ENCODE measurements at places on chromosomes 16 and 17.
A peak's percentile ranks its signal among the peaks of the same experiment; 100 is the strongest.

DNA sequence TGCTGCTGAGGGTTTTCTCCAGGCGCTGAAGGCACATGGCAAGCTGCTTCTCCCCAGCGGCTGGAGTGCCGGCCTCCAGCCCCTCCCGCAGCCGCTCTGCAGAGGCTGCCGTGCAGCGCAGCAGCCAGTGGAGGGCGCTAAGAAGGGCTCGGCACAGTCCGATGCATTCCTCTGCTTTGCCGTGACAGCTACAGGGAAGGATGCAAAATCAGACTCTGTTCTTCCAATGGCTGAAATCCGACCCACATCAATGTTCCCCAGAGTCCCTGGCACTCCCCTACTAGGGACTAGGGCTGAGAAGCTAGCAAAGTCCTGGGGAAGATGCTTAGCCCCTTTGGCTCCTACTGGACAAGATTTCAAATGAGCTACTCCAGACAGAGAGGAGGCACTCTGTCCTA, 19.0 kb downstream of the MED24 start:
- peak; percentile 23 for DNase-seq

GRCh38 chr17:77476931-77477805, 336.4 kb downstream of the SEC14L1 start:
- peak; percentile 97 for DNase-seq

DNA sequence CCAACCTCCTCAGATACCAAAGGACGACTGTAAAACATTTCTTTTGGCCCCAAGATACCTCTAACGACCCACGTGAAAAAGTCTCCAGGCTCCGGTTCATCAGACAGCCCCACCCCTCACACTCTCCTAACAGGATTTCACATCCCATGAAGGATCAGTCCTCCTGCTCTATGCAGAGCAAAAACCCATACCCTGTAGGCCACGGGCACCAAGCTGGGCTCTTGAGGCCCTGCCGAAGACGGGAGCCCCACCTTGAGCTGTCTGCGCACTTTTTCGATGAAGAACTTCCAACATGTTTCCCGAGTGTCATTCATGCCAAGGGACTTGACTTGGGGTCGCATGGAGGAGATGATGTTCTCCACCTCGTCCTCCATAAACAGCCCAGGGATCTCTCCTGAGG, 89.9 kb downstream of the PGS1 start:
- DNase-seq, result no peak

DNA sequence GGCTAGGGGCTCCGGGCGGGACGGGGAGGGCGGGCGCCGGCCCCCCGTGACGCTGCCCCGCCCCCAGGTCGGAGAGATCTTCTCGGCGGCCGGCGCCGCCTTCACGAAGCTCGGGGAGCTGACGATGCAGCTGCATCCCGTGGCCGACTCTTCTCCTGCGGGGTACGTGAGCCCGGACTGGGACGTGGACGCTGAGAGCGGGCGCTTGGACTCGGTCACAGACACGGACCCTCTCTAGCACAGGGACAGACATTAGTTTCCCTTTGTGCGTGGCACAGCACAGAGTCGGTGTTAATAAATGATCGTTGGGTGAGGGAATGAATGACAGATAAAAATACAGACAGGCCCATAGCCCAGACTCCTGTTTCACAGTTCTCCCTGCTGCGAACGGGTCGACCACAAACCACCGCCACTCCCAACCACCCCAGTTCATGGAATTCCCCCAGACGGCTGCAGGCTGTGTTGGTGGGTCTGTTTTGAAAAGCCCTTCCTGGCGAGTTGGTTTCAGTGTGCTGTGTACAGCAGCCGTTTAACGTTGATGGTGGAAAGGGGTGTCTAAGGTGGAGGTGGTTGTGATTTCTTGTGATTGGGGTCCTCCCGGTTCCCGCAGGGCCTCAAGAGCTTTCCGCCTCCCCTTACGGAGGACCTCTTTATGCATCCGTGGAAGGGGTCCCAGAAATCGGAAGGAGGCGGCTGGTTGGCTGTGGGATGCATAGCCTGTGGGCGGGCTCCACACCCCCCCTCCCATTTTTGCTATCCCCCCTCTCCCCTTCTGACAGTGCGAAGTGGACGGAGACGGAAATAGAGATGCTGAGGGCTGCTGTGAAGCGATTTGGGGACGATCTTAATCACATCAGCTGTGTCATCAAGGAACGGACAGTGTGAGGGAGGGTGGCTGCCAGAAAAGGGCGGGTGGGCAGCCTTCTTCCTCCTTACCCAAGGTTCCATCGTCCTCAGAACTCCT, 2.9 kb downstream of the RNASEK start:
- DNase-seq, result no peak

DNA sequence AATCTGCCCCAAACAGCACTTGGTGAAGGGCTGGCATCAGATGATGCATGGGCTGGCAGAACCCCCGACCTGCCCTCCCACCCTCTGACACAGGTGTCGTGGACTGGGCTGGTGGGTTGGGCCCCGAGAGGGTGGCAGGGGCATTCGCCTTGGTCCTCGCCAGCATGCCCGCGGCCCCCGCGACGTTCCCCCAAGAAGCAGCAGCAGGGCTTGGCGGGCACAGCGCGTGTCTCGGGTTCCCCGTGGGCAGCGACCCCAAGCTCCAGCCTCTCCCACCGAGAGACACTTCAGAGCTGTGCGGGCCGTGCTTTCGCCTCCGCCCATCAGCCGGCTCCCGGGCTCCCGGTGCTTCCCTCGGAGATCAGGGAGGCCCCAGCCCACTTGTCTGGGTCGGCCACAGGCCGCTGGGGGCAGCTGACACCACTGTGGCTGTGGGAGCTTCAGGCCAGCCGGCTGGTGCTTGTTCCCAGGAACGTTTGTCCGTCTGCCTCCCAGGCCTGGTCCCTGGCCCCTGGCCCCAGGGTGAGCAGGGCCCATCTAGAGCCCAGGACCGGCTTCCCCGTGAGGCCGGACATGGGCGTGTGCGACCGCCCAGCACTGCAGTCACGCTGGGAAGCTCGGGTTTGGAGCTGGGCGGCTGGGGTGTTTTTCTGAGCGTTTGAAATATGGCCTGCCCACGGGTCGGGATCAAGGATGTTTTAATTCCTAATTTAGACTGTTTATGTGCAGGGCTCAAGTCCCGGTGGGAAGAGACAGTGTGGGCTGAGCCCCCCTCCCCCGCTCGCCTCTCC, 16.6 kb downstream of the CACNA1H start:
- DNase-seq, result no peak

DNA sequence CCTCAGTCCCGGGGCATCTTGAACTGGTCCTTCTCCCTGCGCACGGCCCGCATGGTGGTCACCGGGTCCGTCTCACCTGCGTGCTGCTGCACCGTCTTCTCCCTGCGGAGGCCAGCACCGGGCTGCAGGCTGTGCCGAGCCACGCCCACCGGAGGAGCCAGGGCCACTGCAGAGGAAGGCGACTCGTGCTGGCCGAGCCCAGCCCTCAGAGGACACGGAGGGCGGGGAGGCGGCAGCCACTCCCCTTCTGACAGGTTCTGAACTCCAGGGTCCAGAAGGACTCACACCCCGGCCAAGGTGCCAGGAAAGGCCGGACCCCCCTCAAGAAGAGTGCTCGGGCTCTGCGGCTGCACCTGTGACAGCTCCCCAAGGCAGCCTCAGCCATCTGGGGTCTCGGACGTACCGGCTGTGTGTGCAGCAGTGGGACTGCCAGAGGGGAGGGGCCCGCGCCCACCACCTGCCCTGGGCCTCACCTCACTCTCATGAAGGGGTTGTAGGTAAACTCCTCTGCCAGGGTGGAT, 15.8 kb upstream of the IGFALS start:
- no peak for DNase-seq

GRCh38 chr16:751152-752006, 9.2 kb upstream of the MSLN start:
- DNase-seq, result no peak

- no peak for DNase-seq
Measured at GRCh38 chr17:21358682-21359482, 17.3 kb upstream of the KCNJ12 start.

DNA sequence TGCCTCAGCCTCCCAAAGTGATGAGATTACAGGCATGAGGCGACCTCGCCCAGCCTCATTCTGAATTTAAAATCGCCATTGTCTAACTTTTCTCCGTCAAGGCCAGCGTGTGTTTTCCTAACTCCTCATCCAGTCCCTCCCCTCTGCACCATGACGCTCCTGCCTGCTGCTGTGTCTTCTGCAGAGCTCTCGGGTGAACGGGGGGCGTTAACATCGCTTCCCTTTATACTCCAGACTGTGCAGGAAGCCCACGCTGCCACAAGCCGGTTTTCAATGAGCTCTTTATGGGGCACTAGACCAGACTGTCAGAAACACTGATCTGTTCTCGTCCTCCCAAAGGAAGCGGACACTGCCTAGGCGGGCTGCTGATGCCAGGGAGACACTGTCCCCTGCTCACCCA, 13.2 kb downstream of the AANAT start:
- DNase-seq, result no peak
